Kasumi-1 (cell line): ENCODE measurements at places on chromosomes 6 and 20.

GRCh38 chr6:41443616-41444525, 102.3 kb upstream of the FOXP4 start:
- DNase-seq = no peak

GRCh38 chr6:41448256-41448655, 97.9 kb upstream of the FOXP4 start:
- DNase-seq = no peak

GRCh38 chr6:135488023-135488422, 9.5 kb downstream of the AHI1 start:
- DNase-seq = no peak

GRCh38 chr6:46062312-46062711, 46.7 kb upstream of the CLIC5 start:
- DNase-seq = no peak

- DNase-seq = no peak
Measured at GRCh38 chr20:53334861-53335260, 258.8 kb downstream of the ZNF217 start.

DNA sequence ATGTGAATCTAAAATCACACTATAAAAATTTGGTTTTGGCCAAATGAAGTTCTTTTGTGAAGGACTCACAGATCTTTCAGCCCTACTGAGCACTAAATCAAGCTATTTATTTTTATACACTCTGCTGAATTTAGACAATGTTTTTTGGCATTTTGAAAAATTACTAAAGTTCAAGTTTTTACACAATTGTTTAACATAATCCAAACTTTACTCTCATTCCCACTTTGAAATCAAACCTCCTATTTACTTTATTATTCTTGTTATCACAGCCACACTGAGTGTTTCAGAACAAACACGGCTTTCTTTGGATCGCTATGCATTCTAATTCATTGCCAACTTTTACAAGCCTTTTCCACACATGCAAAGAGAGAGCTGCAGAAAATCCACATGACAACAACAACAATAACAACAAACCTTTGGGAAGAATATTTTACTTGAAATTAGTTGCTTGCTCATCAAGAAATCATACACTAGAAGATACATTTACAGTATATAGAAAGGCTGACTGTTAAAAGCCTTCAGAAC, 49.1 kb upstream of the TMEM30A start:
- DNase-seq = no peak

GRCh38 chr20:63576311-63576710, 2.3 kb upstream of the HELZ2 start:
- no peak for DNase-seq

DNA sequence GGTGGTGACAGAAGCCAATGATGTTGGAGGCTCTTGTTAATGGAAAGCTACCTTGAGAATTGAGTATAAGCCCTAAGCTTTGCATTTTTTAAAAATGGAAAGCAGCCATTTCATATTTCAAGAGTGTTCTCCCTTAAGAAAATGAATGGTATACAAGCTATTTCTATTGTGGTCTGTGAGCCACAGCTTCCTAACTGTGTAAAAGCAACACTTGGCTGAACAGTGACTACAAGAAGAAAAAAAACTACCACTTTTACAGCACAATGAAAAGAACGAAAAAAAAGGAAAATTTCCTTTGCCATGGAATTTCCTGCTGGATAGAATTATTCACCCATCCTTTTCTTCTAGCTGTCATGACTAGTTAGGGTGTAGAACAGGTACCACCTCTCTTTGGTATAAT, 397.1 kb upstream of the BTBD3 start:
- no peak for DNase-seq

GRCh38 chr20:1802385-1803060, 92.7 kb upstream of the SIRPA start:
- peak; percentile 74 for DNase-seq

DNA sequence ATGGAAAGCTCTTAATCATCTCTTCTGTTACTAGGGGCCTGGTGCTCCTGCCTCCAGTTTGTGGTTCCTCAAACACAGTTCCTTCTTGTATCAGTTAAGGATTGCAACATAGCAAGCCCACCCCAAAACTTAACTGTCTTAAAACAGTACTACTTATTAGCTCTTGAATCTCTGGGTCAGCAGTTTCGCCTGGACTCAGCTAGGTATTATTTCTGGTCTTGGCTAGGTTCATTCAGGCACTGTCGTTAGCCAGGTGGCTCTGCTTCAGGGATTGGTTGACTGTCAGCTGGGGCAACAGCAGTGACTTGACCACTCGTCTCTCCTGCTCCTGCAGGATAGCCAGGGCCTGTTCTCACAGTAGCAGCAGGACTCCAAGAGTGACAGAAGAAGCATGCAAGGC, 30.0 kb upstream of the RALY start:
- DNase-seq = peak; percentile 57

GRCh38 chr20:56518721-56519398, 5.7 kb upstream of the FAM209A start:
- DNase-seq = no peak

DNA sequence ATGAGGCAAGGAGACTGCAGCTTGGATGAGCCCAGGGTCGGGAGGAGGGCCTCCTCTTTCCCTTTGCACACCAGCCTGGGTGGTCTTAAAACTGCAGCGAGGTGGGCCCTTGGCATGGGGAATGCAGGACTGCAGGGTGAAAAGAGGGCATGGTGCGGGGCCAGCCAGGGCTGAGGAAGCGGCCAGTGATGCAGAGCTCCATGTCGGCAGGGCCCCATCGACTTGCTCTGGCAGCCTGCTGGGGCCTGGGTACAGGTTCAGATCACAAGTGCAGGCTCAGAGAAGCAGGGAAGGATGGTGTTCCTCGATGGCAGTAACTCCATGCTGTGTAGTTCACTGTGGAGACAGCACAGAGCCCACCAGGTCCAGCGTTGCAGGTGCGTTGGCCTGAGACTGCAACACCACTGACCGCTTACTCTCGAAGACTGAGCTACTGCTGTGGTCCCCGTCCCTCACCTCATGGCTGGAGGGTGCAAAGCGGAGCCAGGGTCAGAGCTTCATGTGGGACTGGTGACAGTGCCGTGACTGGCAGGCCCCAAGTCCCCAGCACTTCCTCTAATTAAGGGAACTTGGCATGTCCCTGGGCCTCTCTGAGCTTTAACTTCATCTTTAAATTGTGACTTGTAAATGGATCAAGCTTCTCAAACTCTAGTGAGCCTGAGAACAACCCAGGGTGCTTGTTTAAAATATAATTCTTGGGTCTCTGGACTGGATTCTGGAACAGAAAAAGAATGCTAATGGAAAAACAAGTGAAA, 223.2 kb downstream of the SYNDIG1 start:
- DNase-seq = peak; percentile 5

DNA sequence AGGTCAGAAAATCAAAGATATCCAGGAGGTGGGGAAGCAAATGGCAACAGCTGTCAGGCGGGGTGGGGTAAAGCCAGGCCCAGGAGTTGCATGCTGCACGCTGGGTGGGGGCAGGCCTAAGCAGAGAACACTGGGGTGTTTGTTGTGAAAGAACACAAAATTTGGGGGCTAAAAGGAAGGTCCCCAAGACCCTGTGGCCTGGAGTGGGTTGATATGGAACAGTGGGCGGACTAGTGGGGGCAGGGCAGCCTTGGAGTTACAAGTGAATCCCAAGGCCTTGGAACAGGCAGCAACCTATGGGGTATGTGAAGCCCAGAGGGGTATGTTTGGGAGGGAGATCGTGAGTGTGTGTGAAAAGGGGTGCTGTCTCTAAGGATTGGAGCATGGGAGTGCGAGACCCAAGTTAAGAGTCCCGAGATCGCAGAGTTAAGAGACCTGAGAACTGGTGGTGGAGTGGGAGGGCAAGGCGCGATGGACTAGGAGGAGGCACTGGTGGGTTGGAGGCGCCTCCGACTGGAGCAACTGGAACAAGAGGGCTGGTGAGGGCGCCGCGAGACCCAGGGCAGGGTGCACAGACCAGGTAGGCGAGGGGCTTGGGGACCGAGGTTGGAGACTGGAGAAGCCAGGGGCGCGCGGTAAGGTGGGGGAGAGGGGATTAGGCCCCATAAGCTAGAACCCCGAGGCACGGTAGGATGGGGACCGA, 658 bp downstream of the CUL7 start:
- DNase-seq = peak; percentile 36

DNA sequence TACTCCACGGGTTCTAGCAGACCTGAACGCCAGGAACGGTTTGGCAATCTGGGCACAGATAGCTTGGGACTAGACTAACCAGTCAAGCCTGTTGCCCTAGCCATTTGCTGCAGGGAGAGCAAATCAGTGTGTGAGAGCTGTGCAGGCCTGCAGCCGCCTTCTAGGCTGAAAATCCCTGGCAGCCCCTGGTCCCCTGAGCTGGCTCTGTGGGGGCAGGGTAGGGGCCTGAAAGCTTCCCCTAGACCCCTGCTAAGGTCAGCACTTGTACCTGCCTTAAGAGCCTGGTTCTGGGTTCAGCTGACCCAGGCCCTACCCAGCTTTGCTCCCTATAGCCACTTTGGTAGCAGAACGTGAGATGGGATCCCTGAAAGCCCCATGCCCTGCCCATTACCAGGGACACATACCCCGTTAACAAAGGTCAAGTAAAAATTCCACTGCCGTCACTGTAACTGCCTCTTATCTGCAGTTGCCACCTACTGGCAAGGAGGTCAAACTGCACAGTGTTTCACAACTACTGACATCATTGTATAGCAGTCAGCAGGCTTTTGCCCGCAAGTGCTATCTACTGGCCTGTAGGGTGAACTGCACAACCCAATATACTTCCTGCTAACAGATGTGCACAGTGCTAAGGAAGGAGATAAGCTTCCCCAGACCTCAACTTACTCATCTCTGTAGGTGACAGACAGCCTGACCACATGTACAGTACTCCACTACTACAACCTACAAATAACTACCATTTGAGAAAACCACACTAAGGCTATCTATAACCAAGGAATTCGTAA, 95.1 kb upstream of the OLIG3 start:
- DNase-seq = peak; percentile 34

GRCh38 chr6:65448866-65449265, 258.2 kb downstream of the EYS start:
- DNase-seq = no peak

DNA sequence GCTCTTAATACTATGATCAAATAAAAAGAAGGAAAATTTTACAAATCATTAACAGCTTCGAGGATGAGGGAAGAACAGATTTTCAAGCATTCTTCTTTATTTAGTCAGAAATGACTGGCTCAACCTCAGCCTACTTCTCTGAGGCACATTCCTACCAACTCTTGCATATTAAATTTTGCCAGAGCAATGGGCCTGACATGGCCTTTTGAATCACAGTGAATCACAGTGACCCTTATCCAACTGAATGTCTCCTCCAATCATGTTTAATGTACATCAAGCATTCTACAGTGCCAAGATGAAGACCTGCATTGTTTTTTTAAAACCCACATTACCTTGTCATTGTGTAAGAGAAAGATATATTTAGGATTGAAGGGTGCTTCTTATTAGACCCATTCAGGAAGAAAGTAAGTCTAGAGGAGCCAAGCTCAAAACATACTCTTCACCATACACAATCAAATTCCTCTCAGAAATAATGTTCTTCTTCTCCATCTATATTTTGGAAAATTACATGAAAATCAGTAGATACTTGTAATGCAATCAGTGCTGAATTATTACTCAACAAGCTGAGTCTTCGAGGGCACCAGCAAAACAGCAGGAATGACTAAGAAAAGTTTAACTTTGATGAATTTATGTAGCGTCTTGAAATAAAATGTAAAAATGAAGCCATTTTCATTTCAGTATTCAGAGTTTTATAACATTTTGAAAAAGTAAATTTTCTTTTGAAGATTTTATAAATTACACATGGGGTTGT, 44.1 kb upstream of the MOXD1 start:
- no peak for DNase-seq

GRCh38 chr6:4088704-4089103, 9.8 kb upstream of the FAM217A start:
- DNase-seq = no peak

DNA sequence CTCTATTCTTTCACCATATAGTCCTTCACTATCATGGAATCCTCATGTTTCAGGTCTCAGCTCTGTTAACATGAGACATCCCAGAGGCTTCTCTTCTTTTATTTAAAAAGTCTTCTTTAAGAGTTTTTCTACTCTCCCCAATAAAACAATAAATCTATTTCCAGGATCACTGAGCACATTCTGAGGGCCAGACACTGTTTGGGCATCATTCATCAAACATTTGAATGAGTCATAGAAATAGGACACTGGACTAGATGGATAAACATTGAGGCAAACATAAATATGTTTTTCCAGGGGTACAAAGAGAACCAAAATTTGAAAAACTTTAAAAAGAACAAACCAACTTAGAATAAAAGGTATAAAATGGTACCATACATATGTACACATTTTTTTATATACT, 554.4 kb downstream of the KIF16B start:
- DNase-seq = no peak

- no peak for DNase-seq
Measured at GRCh38 chr6:16676978-16677377, 84.3 kb downstream of the ATXN1 start.

DNA sequence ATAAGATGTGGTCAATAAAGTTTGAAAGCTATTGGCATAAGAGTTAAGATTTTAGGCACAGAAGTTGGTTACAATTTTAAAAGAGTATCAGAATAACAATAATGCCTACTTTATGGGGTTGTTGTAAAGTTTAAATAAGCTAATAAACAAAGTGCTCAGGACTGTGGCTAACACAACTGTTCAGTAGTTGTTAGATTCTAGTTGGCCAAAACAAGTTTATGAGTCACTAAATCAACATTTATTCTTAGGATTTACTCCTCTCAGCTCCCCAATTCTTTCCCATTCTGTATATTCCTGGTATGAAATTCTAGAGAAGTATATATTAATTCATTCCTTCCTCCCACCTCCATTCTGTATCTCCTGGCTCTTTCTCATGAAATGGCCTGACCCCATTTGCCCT, 14.5 kb downstream of the RMND1 start:
- DNase-seq = no peak

- peak; percentile 20 for DNase-seq
Measured at GRCh38 chr6:64288351-64288750, 652.7 kb downstream of the PHF3 start.

DNA sequence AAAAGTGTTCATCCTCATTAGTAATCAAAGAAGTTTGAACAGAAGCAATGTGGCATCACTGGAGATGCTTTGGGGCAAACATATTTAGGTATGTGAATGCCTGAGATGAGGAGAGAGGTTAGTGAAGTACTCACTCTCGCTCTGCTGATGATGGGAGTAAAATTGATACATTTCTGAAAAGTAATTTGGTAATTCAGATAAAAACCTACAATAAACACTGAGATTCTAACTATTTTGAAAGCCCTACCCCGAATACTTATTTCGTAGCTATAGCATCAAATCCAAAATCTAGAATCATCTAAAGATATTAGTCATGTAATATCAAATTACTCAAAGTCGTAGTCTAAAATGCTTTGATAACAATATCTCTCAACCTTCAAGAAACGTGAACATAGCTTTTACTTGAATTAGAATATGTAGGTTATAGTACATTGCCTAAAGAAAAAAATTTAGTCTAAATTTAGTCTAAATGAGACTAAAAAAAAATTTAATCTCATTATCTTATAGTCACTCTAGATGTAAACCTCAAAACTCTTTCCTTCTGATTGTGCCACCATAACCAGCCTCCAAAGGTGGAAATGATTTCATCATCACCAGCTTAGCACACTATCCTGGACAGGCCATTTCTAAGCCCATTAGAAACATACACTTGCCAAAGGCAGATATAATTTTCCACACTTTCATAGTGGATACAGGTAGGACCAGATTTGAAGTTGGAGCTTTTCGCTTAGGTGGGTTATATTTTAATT, 232.5 kb upstream of the TAB2 start:
- DNase-seq = no peak

- DNase-seq = no peak
Measured at GRCh38 chr6:15588971-15589634, 73.7 kb downstream of the DTNBP1 start.

- DNase-seq = no peak
Measured at GRCh38 chr20:13017883-13018535, 9.2 kb downstream of the SPTLC3 start.

GRCh38 chr20:25072226-25072811, 9.6 kb downstream of the VSX1 start:
- no peak for DNase-seq
